Heart right ventricle (tissue), 16 donors: ENCODE measurements at places on chromosomes 2 and 18.

DNA sequence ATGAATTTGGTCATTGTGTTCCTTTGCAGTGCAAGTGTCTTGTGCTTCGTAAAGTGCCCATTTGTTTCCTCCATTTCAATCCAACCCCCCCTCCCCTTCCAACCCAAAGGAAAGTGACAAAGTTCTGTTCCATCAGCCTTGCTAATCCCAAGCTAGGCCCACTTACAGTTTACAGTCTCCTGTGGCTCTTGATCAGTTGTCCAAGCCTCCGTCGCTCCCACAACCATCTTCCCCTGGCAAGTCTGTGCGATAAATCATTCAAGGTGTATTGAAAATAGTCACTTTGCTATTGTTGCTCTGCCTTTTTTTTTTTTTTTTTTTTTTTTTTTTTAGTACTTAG, 6.5 kb downstream of the POU3F3 start:
- DNase-seq = no peak

- DNase-seq = no peak
These were observed 1.4 kb downstream of the MBD2 start for GRCh38 chr18:54222922-54223567.

- DNase-seq = no peak
These were observed 12.0 kb downstream of the SMARCAL1 start for GRCh38 chr2:216424274-216424673.

DNA sequence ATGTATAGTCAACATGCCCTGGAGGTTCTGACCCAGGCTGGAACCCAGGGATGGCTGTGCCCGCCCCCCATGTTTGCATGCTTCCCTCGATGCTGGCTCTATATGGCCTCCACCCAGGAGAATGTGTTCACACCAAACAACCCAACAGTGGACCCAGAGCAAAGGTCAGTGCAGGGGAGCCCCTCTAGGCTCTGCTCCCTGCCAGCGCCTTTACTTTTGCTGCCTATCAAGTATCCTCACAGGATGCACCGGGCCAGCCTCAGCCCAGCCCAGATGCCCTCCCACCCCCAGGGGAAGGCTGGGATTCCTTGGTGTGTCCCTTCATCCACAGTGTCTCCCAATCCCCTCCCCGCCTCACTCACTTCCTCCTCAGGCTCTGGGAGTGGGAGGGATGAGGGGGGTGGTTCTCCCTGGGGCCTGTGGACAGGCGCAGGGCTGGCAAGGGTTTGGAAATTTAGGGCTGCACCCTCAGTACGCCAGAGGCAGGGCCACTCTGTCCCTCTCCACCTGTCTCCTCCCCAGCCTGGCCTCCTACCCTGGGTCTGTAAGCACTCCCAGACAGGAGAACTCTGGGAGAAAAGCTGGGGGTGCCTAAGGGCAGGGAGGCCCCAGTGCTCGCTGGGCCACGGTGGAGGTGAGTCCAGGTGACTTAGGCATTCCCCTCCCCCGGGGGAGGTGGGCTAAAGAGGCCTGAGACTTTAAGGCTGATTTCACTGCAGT, 2.3 kb downstream of the ATP6V1B1 start:
- DNase-seq = no peak

DNA sequence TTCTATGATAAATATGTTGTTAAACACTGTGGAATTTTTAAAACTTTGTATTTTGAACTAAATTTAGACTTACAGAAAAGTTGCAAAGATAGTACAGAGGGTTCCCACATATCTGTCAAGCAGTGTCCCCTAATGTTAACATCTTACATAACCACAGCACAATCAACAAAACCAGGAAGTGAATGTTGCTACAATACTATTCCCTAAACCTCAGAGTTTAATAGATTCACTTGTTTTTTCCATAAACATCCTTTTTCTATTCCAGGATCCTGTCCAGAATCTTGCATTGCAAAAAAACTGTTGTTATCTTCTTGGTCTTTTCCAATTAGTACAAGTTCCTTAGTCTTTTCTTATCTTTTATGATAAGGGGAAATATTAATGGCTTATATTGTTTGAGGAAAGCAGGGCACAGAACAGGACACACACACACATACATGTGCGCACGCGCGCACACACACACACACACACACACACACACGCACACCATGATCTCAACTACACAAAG, 251.1 kb upstream of the TRIB2 start:
- DNase-seq = no peak

DNA sequence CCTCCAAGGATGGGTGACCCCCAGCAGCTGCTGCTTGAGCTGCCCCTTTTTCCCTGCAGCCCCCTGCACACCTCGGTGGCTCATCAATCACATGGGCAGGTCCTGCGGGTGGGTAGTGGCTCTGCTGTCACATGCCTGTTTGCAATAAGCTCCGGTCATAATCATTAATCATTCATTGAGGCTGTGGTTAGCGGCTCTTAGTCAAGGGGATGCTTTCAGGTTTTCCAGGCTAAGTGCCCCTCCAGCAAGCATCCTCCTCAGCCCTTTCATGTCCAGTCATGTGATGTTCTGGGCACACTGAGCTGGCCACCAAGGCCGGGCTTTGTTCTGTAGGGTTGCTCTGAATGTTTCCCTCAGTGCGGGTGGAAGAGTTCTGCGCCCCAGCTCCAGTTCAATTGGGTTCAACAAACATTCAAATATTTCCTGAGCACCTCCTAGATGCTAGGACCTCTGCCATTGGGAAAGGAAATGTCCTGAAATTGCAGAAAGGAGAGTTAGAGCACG, 96.4 kb upstream of the LDAH start:
- DNase-seq = no peak

DNA sequence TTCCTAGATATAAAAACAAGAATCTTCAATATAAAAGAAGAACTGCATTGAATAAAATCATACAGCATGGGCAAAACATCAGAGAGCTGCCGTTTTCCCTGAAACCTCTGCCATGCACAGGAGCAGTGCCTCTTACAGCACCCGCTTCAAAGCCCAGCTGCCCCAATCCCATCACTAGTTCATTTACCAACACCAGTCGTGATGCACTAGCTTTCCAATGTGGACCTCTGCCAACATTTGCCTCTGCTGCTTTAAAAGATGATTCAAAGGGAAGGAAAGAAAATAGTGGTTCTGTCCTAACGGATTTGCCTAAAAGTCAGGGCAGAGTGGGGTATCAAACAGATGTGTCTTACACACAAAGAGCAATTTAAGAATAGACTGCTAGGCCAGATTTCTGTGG, 43.4 kb upstream of the AP1S3 start:
- DNase-seq = no peak

- no peak for DNase-seq
These were observed 131.0 kb downstream of the BCL2L11 start for GRCh38 chr2:111251711-111252110.

- no peak for DNase-seq
These were observed 176.1 kb downstream of the KLHL29 start for GRCh38 chr2:23561088-23561487.

- DNase-seq = no peak
These were observed 22.7 kb downstream of the CYB5A start for GRCh38 chr18:74268933-74269620.

DNA sequence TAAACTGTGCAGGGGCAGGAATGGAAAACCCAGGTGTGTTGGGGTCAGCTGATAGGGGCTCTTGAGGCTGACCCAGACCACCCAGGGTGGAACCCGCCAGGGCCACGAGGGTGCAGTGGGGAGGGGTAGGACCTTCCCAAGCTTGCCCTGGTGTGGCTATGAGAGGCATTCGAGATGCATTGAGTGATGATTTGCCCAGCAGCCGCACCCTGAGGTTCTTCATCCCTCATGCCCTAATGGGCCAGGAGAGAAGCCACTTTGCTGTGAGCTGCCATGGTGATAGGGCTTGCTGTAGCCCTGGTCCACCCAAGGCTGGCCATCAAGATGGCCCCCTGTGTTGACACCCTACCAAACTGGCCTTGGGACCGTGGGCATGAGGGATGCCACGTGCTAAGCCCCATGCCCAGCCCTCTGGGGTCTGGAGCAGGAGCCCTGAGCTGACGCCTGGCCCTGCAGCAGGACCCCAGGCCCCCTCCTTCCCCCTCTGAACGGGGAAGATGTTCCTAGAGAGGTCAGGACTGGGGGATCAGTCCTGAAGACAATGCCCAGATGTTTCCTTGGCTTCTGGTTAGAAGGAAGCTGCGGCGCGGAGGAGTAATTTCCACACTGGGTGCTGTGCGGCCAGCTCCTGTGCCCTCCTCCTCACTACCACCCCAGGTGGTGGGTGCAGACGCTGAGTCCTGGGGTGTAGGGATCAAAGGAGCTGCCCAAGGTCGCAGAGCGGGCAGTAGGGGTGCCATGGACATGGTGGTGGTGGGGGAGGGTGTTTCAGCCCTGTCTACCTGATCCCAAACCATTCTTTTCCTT, 122.5 kb upstream of the HDAC4 start:
- DNase-seq = no peak

GRCh38 chr18:10336749-10337350, 117.6 kb upstream of the APCDD1 start:
- DNase-seq = no peak

GRCh38 chr18:40348196-40348595, 1606.8 kb upstream of the PIK3C3 start:
- DNase-seq = no peak

DNA sequence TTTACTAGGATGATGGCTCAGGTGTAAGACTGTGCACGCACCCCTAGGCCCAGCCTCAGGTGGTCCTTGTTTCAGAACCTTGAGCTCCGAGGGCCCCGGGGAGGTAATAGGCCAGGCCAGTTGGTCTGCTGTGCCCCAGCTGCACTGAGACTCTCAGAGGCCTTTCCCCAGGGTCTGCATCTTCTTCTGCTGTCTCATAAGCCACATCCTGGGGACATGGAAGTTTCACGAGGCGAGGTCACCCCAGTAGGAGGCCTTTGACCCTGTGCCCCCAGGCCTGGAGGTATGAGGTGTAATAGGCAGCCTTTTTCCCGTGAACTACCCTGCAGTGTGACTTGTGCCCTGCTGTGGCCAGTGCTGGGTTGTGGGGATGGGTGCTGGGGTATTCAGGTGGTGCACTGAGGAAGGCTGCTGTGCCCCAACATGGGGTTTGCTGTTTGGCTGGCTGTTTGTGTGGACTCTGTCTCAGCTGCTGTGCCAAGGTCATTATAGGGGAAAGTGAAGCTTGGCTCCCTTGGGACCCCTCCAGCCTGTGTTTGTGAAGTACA, 6.9 kb downstream of the OXER1 start:
- DNase-seq = no peak

GRCh38 chr2:7706791-7707190, 789.6 kb downstream of the RNF144A start:
- DNase-seq = no peak

DNA sequence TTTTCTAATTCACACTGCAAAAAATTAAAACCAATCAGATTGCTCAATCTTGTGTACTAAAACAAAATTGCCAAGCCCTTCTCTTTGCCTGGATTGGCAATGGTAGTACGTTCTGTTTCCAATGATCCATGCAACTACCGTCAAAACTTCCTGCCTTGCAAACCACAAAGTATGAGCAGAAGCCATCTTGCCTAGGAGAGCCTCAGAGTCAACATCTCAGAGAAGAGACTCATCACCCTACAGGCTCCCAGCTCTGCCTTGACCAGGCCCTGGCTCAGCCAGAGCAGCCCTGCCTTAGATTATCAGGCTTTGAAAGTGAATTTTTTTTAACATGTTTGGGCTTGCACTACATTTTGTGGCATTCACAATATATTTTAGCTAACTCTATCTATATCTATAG, 574.1 kb downstream of the SATB2 start:
- no peak for DNase-seq

GRCh38 chr2:10407841-10408648, 40.1 kb downstream of the ODC1 start:
- no peak for DNase-seq

DNA sequence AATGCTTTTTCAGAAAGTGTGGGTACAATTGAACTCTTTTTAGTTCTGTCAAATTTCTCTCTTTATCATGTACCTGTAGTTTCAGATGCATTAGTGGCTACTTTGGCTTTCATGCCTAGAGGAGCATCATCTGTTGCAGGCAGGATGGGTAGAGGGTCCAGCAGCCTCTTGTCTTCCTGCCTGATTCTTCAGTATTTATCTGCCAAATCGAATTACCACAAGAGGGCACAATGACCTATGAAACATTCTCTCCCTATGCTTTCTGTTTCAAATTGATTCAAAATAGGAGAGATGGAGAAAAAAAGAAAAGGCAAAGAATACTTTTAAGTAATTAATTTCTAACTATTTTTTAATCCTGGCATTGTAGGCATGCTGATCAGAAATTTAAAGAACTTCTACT, 477.2 kb downstream of the TRIB2 start:
- no peak for DNase-seq

GRCh38 chr2:234422273-234422732, 74.6 kb downstream of the ARL4C start:
- no peak for DNase-seq
